Glomerular endothelial cell (primary cell): ENCODE measurements at places on chromosomes 3 and 15. TPM values are rescaled to one million over a fixed set of nuclear protein-coding genes. Genes with fewer than 3 reads are reported as not detected.

DNA sequence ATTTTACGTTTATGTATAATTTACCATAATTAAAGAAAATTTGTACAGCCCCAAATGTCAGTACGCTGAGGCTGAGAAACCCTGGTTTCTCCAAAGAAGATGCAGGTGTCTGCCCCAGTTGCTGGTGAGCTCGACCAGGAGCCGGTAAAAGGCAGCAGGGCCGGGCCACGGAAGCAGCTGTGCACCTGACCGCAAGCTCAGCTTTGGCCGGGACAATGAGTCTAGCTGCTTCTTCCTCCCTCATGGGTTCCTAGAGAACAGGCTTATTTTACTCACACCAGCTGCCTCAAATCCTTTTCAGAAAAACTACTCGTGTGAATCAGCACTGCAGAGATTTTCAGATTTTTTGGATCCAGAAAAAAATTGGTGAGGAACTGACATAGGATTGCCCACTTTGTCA, 18.0 kb upstream of the ZXDC start:
- DNase-seq: no peak

DNA sequence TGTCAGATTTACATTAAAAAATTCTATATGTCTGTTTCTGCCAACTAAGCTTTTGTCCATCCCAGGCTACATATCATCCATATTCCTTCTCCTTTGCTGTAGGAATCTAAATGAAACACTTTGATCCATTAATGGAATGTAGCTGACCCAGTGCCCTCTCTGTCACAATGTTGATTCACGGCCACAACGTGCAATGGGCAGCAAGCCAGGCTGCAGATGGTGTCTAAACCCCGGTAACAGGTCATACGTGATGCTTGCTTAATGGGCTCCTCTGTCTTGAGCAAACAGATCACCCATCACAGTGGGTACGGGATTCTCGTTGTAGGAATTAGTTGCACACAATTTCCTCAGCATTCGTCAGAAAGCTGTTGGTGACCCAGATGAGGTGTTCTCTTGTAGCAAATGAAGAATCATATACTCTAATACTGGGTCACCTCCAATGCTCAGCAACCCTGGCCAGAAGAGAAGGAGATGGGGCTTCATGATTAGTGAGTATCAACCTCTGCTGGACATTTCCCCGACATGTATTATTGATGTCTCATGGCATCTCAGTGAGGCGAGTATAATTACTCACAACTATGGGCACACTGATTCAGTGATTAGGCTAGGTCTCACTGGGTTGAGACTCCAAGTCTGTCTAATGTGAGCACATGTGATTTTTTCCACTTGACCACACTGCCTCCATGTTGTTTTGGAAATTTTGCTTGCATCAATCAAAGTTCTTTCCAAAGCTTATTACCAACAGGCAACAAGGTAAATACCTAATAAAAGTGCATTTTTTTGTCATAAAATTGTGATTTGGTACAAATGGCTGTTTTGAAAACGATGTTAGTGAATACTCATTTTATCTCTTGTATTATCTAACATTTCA, 12.9 kb upstream of the DCBLD2 start:
- no peak for DNase-seq

- DNase-seq: no peak
Measured at GRCh38 chr3:16932877-16933276, 48.1 kb downstream of the PLCL2 start.

DNA sequence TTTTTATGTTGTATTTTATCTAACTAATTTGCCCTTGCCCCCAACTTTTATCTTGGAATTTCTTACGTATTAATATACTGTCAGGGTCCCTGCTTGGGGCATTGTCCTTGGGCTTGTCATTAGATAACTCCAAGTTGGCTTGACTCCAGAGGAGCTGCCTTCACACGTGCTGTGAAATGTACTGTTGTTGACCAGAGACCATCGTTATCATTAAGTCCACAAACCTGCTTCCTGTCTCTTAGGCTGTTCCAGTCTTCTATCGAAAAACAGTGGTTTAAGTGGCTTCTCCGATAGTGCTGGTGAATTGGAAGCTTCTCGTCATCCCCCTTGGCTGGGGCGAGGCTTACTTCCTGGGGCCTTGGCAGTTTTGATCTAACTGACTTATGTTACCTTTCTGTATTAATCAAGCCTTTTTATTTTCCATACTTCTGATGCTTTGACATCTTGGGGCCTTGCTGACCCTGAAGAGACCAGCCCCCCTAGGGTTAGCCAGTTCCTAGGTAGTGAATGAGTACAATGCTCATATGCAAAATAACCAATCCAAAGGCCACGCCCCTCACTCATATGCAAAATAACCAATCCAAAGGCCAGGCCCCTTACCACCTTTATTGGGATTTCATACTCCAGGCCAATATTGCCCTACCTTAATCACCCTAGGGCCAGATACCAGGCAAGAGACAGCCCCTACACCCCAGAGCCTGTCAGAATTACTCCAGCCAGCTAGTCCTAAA, 164.5 kb downstream of the IGF1R start:
- DNase-seq: peak; percentile 60

- no peak for DNase-seq
Measured at GRCh38 chr3:99928771-99929744, 111.4 kb downstream of the CMSS1 start.

ASB14 gene
- not detected in 2 replicates for total RNA-seq
